ENCODE measurements at places on chromosomes 13 and 19. TPM values are rescaled to one million over a fixed set of nuclear protein-coding genes. Genes with fewer than 3 reads are reported as not detected.

GRCh38 chr19:55464039-55464661 lies 401 bp downstream of the C19orf85 start:
- H3K27ac ChIP-seq, result no peak overlapping the region
- H3K27me3 ChIP-seq, result no peaks in the 10 kb centered on the region
- H3K4me1 ChIP-seq, result no peaks in the 10 kb centered on the region
- no peak overlapping the region for H3K4me3 ChIP-seq
- H3K36me3 ChIP-seq, result no peaks in the 10 kb centered on the region

- DNase-seq, result no peak
- H3K4me3 ChIP-seq, result no peak overlapping the region
- H3K4me1 ChIP-seq, result no peaks in the 10 kb centered on the region
- no peak overlapping the region for H3K27ac ChIP-seq
- H3K36me3 ChIP-seq, result no peaks in the 10 kb centered on the region
These were observed 55.2 kb downstream of the ELF1 start for GRCh38 chr13:40963927-40964326.

GRCh38 chr13:22214184-22214583 lies 543.3 kb downstream of the FGF9 start:
- H3K4me1 ChIP-seq, result no peaks in the 10 kb centered on the region
- H3K36me3 ChIP-seq, result no peaks in the 10 kb centered on the region
- no peak for DNase-seq
- H3K27ac ChIP-seq, result no peak overlapping the region
- H3K27me3 ChIP-seq, result no peaks in the 10 kb centered on the region

DNA sequence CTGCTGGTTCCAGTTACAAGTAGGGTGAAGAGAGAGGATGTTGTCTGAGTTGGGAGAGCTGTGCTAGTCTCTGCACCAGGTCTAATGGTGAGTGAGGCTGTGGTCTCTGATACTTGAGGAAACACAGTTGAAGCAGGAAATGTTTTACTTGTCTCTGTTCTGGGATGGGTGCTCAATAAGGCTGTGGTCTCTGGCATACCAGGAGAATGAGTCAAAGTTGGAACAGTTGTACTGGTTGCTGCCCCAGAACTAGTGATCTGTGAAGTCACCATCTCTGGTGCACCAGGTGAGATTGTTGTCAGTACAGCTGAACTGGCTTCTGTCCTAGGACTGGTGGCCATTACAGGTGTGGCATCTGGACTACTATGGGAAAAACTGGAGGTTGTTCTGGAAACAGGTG lies 74.7 kb downstream of the MUC16 start:
- no peak overlapping the region for H3K4me3 ChIP-seq
- H3K27me3 ChIP-seq, result no peaks in the 10 kb centered on the region
- no peak for DNase-seq
- H3K4me1 ChIP-seq, result no peaks in the 10 kb centered on the region

The SYNE4 gene
- total RNA-seq, result not detected

DNA sequence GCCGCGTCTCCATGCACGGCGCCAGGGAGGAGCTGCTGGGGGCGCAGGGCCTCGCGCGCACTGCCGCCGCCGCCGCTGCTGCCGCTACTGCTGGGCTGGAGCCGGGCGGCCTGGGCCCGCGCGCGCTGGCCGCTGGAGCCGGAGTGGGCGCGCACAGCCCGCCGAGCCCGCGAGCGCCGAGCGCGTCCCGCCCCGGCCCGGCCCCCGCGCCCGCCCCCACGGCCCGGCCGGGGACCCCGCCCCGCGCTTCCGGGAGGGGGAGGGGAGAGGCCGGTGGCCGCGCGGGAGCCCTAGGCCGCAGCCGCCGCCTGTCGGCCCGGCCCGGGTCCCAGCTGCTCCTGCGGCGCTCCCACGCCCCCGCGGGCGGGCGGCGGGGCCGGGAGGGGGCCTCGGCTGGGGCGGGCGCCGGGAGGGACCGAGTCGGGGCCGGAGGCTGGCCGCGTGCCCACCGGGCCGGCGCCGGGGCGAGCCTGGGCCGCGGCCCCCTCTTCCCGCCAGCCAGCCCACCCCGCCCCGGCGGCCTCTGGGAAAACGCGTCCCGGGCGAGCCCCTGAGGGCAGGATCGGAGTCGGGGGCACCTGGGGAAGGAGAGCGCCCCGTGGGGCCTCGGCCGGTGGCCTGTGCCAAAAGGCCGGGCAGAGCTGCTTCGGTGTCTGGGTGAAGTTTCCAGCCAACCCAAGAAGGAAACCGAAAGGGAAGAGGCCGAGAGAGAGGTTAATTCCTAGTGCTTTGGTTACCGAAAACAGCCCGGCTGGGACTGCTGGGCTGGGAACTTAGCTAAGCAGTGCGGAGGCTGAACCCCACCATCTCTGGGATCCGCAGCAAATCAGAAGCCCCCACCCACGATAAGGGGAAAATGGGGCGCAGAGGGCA lies at the start of gene STK24:
Gene STK24, minus strand, starts transcription at position 145 of the 873 bp plus-strand sequence. CDS start 321 bp downstream, outside the sequence.
- H3K4me3 ChIP-seq, result peak within 1 kb of the TSS; percentile 87
- H3K27ac ChIP-seq, result peak within 1 kb of the TSS; percentile 99
- peak; percentile 68 for DNase-seq
- no peaks in the 10 kb centered on the region for H3K36me3 ChIP-seq
- no peaks in the 10 kb centered on the region for H3K27me3 ChIP-seq

The LRFN3 gene
- total RNA-seq, result 22.4 TPM

The WDR88 gene
- not detected for total RNA-seq

DNA sequence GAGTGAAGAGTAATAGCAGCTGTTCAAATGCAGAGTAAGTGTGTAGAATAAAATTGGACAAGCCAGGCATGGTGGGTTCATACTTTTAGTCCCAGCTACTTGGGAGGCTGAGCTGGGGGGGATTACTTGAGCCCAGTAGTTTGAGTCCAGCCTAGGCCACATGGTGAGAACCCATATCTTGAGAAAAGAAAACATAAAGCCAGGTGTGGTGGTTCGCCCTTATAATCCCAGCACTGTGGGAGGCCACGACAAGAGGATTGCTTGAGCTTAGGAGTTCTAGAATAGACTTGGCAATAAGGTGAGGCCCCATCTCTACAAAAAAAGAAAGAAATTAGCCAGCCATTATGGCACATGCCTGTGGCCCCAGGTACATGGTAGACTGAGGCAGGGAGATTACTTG lies 1241.1 kb downstream of the UQCRFS1 start:
- DNase-seq, result no peak
- no peaks in the 10 kb centered on the region for H3K4me1 ChIP-seq
- no peak overlapping the region for H3K4me3 ChIP-seq
- H3K27me3 ChIP-seq, result no peaks in the 10 kb centered on the region
- H3K27ac ChIP-seq, result no peak overlapping the region
- no peaks in the 10 kb centered on the region for H3K36me3 ChIP-seq

DNA sequence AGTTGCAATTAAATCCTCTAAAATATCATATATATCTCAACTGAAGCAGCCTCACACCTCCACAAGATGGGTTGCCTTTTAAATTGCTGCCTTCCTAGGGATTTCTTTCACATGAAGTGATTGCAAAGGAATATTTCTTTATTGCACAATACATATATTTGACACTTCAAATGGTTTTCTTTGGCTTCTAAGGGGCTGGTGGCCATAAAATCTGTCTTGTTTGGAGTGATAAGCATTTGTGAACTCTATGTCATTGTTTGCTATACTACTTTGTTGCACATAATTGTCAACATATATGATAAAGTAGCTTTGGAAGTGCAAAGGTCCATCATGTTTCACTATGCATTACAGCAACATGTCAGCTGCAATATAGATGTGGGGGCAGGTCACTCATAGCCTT lies 2380.9 kb downstream of the PCDH9 start:
- H3K4me3 ChIP-seq, result no peak overlapping the region
- no peaks in the 10 kb centered on the region for H3K27me3 ChIP-seq
- no peak overlapping the region for H3K27ac ChIP-seq
- DNase-seq, result no peak

DNA sequence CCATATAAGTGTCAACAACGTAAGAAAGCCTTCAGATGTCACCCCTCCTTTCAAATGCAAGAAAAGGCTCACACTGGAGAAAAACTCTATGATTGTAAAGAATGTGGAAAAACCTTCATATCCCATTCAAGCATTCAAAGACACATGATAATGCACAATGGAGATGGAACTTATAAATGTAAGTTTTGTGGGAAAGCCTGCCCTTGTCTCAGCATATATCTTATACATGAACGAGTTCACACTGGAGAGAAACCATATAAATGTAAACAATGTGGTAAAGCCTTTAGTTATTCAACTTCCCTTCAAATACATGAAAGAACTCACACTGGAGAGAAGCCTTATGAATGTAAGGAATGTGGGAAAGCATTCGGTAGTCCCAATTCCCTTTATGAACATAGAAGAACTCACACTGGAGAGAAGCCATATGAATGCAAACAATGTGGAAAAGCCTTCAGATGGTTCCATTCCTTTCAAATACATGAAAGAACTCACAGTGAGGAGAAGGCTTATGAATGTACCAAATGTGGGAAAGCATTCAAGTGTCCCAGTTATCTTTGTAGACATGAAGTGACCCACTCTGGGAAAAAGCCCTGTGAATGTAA lies 11.1 kb downstream of the ZNF844 start:
- no peaks in the 10 kb centered on the region for H3K4me1 ChIP-seq
- no peak overlapping the region for H3K27ac ChIP-seq
- H3K4me3 ChIP-seq, result no peak overlapping the region
- no peaks in the 10 kb centered on the region for H3K27me3 ChIP-seq
- H3K36me3 ChIP-seq, result no peaks in the 10 kb centered on the region
- no peak for DNase-seq

DNA sequence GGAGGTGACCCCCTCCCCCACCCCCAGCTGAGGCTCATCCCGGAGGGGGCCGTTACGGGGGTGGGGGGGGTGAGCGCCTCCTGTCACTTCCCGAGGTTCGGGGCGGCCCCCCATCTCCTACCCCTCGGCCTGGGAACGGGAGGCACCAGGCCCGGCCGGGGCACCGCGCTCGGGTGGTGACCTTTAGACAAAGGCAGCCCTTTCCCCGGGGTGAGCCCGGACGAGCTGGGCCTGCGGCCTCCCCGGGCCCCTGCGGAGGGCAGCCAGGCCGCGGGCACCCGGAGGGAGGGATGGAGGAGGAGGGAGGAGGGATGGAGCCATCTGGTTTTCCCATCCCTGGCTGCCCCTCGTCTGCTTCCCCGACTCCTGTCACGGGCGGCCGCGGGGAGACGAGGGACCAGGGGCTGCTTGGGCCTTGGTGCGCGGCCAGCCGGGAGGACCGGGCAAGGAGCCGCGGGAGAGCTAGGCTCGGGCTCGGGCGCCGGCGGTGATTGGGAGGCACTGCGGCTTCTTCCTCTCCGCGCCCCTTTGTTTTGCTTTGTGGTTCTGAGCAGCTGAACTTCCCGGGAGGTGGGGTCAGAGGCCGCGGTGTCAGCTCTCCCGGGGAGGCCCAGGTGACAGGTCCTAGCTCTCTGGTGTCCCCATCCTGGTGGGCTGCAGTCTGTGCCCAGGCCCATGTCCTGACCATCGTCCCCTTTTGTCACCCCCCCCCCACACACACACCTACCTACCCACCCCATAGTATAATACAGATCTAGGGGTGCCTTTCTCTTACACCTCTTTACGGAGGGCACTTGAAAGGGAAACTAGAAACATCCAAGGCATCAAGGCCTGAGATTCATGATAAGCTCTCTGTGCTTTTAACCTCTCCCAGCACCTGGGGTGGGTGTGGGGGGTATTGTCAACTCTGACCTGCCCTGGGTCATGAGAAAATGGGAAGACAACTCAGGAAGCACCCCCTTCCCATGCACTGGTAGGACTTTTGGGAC lies 1.3 kb downstream of the BICRA start:
- H3K27ac ChIP-seq, result peak overlapping the region; percentile 94
- peak overlapping the region; percentile 96 for H3K4me3 ChIP-seq
- H3K36me3 ChIP-seq, result no peaks in the 10 kb centered on the region
- H3K4me1 ChIP-seq, result peaks cover 15% of the 10 kb centered on the region
- no peaks in the 10 kb centered on the region for H3K27me3 ChIP-seq
- peak; percentile 33 for DNase-seq

The CGB1 gene
- total RNA-seq, result not detected

The ZNF492 gene
- total RNA-seq, result 0.51 TPM

DNA sequence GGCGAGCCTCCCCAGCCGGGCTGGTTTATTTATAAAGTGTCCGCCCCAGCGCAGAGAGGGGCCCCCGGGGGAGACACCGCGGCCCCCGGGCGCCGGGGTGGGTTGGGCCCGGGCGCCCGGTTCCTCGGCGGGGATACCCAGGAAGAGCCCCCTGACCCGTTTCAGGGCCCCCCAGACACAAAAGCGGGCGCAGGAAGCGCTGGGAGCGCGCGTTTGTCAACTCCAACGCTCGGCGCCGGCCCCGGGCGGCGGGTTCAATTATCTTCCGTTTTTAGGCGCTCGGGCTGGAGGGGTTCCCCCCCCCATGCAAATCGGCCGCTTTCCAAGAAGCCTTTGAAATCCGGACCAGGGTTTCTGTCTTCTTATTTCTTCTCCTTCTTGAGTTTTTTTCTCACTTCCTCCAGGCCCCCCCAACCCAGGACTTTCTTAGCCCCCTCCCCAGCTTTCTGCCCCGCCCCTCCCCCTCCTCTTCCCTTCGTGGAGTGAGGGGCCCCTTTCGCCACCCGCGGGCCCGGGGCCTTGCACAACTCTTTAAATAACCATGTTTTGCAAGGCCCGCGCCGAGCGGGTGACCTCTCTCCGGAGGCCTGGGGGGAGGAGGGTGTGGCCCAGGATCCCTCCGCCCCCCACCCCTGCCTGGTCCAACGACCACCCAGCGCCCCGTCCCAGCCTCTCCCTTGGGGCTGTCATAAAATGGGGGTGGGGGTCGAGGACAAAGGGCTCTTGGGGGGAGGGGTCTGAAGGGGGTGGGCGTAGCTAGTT lies 935 bp downstream of the ARID3A start:
- H3K27ac ChIP-seq, result peak overlapping the region; percentile 79
- peak; percentile 69 for DNase-seq
- H3K4me3 ChIP-seq, result peak overlapping the region; percentile 74
- H3K36me3 ChIP-seq, result no peaks in the 10 kb centered on the region
- H3K4me1 ChIP-seq, result no peaks in the 10 kb centered on the region

The PEG3 gene
- 71.9 TPM for total RNA-seq

The SIGLEC9 gene
- total RNA-seq, result 1.3 TPM

DNA sequence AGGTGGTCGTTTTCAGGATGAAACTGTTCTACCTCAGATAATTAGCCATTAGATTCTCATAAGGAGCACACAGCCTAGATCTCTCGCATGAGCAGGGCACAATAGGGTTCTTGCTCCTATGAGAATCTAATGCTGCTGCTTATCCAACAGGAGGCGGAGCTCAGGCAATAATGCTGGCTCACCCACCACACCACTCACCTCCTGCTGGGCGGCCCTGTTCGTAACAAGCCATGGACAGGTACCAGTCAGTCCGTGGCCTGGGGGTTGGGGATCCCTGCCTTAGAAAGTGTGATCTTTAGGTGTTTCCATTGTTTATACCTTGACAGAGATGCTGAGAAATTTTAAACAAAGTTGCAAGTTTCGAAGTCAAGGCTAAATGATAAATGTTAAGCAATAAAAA lies 344.6 kb upstream of the HTR2A start:
- no peaks in the 10 kb centered on the region for H3K36me3 ChIP-seq
- no peak for DNase-seq
- no peaks in the 10 kb centered on the region for H3K27me3 ChIP-seq
- no peaks in the 10 kb centered on the region for H3K4me1 ChIP-seq
- H3K27ac ChIP-seq, result no peak overlapping the region

DNA sequence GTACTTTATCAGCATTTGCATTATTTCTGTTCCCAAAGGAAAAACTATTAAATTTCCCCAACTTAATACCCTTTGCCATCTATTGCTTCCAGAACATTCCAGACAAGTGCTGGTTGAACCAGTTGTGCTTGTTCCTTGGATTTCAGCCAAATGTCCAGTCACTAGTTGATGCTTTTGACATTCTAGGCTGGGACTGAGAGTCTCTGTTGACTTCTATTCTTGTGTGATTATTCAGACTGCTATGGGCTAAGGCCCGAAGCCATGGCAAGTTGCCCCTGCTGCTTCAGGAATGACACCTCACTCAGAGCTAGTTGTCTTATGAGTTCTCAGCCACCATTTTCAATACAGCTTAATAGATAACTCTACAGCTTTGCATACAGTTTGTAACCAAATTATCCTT lies 458.1 kb upstream of the ARGLU1 start:
- no peak for DNase-seq
- no peaks in the 10 kb centered on the region for H3K27me3 ChIP-seq
- no peak overlapping the region for H3K4me3 ChIP-seq
- H3K36me3 ChIP-seq, result no peaks in the 10 kb centered on the region
